ENCODE measurements at places on chromosomes 16 and 17. TPM values are rescaled to one million over a fixed set of nuclear protein-coding genes. Genes with fewer than 3 reads are reported as not detected.

DNA sequence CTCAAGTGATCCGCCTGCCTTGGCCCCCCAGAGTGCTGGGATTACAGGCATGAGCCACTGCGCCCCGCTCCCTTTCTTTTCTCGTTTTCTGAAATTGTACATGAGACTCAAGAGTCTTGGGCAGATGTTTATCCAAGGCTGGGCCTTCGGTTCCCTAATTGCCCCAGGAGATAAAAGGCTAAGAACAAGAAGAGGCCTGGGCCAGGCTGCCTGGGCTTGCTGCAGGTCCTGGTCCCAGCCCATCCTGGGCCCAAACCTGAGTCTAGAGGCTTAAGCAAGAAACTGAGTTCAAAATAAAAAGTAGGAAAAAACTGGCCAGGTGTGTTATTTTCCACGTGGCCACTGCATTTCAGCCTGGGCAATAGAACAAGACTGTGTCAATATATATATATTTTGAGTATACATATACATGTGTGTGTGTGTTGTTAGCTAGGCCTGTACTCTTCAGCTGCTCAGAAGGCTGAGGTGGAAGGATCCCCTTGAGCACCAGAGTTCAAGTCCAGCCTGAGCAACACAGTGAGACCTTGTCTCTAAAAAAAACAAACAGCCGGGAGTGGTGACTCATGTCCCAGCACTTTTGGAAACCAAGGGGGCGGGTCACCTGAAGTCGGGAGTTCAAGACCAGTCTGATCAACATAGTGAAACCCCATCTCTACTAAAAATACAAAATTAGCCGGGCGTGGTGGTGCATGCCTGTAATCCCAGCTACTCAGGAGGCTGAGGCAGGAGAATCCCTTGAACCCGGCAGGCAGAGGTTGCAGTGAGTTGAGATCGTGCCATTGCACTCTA lies 6.8 kb upstream of the CLUH start:
- DNase-seq, result no peak

- DNase-seq, result no peak
These were observed 18.0 kb downstream of the FAM234A start for GRCh38 chr16:252366-253337.

DNA sequence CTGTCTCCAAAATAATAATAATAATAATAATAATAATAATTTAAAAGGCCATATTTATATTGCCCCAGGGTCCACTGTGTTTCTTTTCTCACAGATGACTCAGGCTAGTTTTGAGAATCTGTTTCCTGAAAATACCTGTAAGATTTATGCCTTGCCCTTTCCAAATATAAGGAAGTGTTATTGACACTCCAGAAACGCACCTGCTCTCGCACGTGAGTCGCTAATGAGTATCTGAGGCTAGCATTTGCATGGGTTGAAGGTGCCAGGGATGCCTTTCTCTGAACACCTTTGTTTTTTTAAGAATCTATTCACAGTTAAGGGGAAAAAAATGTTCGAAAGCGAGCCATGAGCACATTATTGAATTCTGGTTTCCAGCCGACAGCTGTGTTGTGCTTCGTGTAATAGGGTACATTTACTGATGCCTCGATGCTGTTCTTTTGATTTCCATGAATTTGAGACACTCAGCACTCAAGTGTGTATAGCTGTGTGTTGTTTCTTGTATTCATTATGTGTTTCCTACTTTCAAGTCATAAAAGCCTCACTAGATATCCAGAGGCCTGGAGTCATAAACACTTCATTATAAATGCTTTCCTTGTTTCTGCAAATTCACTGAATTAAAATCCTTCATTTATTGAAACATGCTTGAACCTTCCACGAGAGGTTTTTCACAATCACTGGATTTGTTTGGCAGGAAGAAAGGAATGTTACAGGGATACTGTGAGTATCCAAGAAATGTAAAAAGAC lies 45.0 kb upstream of the NOL11 start:
- no peak for DNase-seq

DNA sequence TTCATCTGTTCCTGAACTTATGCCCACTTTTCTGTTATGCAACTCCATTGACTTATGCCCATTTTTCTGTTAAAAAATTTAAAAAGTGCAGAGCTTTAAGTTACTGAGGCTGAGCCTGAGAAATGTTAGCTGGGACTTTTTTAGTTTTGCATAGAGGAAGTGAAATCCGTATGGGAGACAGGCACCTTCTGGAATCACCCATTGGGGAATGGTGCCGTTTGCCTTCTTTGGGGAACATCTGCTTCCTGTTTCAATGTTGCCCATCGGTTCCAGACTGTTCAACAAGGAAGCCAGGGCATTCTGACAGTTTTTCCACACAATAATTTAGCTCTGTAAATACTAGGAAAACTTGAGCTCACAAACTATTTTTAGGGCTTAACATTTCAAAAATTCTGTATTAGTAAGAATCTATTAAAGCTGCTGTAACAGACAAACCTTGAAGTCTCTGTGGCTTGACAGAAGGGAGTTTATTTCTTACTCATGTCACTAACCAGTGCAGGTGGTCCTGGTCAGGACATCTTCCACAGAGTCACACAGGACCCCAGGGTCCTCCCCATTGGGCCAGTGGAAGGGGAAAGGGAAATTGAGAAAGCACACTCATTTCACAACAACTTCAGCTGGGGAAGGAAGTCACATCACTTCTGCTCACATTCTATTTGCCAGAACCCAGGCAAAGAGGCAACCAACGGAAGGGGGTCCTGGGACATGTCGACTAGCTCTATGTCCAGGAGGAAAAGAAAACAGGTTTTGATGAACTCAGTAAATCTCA lies 17.2 kb downstream of the PRKCB start:
- DNase-seq, result no peak

DNA sequence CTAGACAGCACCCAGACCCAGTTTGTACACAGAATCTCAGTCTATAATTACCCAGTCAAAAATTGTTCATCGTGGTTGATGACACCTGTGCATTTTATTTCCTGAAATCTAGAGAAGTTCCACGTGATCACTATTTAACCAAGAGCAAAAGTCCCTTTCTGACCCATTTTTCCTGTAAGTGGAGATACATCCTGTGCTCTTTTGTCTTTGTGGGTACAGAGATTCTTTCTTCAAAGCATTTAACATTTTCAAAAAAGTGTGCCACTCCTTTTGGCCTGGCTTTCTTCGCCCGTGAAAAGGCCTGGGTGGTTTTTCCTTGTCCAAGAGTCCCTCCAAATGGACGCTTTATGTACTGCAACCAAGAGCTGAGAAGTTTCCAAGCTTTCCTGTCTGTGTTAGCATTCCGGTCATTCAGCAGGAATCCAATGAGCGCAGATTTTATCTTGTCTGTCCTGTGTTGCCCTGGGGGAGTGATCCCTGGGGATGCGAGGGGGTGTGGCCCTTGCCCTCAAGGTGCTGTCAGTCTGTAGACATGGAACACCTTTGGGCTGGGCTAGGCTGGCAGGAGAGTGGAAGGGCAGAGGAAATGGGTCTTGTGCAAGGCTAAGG lies 161.1 kb upstream of the CACNG5 start:
- DNase-seq, result peak; percentile 55

DNA sequence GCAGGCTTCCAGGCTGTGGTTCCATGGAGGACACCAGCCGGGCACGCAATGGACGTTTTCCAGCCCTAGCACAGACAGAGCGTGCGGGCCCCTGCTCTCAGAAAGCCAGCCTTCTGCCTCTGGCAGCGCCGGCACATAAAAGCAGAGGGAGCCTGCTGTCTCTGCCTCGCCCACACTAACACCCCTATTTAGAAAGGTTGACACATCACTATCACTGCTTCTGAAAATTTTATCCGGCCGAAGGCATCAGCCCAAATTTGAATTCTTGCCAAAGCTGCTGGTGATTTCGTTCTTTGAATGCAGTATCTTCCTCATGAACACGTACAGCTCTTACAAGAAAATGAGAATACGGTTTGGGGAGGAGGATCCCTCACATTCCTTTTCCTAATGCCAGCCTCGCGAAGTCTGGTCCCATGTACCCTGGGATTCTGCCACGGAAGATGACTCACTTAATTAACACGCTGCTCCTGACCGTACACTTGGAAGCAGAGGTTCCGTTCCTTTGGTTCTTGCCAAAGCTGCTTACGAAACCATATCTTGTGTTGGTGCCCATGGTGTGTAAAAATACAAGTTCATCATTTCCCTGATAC lies 1.3 kb upstream of the RAB11FIP3 start:
- no peak for DNase-seq

- no peak for DNase-seq
These were observed 55.3 kb upstream of the RBFOX3 start for GRCh38 chr17:79666111-79666510.

GRCh38 chr16:57140931-57141668 lies 44.7 kb downstream of the PSME3IP1 start:
- no peak for DNase-seq

- no peak for DNase-seq
These were observed 138.5 kb downstream of the PITPNC1 start for GRCh38 chr17:67515490-67516083.

- DNase-seq, result no peak
These were observed 143.9 kb downstream of the KCNJ2 start for GRCh38 chr17:70313086-70313852.

GRCh38 chr17:81890447-81891302 lies 711 bp downstream of the ALYREF start:
- no peak for DNase-seq

DNA sequence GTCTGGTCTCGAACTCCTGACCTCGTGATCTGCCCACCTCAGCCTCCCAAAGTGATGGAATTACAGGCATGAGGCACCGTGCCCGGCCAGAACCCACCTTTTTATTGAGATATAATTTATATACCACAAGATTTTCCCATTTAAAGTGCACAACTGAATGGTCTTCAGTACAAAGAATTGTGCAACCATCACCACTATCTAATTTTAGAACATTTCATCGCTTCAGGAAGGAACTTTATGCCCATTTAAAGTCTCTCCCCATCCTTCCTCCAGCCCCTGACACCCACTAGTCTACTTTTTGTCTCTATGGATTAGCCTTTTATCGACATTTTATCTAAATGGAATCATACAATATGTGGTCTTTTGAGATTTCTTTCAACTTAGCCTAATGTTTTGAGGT lies 25.4 kb upstream of the HELZ start:
- DNase-seq, result no peak

GRCh38 chr16:3118204-3118790 lies 5.9 kb downstream of the ZNF205 start:
- DNase-seq, result no peak

DNA sequence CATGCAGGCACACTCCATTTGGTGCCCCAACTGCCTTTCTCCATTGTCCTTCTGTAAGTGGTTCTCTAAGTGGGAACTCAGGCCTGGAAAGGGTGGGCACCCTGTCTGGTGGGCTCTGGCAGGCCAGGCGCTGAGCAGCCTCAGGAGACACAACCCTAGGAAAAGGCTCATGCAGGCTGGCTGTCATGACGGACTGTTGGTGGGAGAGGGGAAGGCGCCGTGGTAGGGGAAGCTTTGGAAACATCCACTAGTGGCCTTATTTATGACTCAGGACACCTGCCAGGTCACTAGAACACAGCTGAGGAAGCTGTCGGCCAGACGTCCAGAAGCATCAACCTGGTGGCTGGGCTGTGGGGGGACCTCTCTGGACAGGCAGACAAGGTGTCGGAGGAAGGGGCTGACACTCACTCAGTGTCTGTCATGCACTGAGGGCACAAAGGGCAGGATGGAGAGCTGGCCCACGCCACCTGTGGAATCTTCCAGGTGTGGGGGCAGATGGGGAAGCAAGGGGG lies 216.0 kb downstream of the SEC14L1 start:
- no peak for DNase-seq

HCRT gene
- total RNA-seq, result 0.47 TPM

NPIPB9 gene
- 3.7 TPM for total RNA-seq

DNAH17 gene
- not detected for total RNA-seq

MEFV gene
- not detected for total RNA-seq

CPNE7 gene
- total RNA-seq, result 2.7 TPM

NOD2 gene
- total RNA-seq, result 0.57 TPM

NXPH3 gene
- total RNA-seq, result 1.1 TPM

PITPNM3 gene
- 1.4 TPM for total RNA-seq
